ENCODE measurements at places on chromosomes 3 and 15.

GRCh38 chr3:146523531-146523930 lies 20.9 kb downstream of the PLSCR1 start:
- no peak for DNase-seq

DNA sequence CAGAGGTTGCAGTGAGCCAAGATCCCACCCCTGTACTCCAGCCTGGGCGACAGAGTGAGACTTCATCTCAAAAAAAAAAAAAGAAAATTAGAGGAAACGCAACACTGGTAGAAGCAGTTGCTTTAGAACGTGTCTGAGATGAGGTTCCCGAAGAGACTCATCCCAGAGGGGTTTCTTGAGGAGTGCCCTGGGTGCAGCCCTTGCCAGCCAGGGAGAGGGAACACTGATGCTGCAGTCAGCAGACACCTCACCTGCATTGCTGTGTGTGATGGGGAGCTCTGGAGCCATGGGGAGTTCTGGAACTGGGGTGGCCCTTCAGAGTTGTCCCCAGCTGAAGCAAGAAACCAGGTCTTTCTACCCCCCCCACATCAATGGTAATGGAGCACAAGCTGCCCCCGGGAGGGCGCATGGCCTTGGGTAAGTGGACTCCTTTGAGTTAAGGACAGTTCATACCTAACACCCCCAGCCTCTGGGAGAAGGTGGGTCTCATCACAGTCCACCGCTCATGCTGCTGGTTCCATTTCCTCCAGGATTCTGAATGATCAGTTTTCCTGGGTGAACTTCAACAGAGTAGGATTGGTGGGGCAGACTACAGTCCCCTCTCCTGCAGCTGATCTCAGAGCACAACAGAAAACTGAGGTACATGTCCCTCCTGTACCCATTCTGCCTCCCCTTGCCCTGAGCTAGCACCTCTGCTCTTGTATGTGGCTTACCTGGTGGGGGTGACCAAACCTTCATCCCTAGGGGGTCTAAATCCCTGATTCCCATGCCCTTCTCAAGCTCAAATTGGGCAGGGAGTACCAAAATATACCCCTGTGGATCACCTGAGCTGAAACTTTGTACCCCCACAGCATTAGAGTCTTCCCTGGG lies 18.7 kb upstream of the LRRC2 start:
- DNase-seq, result no peak

GRCh38 chr3:62109534-62109933 lies 263.8 kb downstream of the FEZF2 start:
- DNase-seq, result no peak

- DNase-seq, result no peak
These were observed 428.5 kb downstream of the OCA2 start for GRCh38 chr15:27670486-27671209.

Measured in common myeloid progenitor, CD34-positive (primary cell).